ENCODE measurements at places on chromosomes 3 and 15. TPM values are rescaled to one million over a fixed set of nuclear protein-coding genes. Genes with fewer than 3 reads are reported as not detected.

DNA sequence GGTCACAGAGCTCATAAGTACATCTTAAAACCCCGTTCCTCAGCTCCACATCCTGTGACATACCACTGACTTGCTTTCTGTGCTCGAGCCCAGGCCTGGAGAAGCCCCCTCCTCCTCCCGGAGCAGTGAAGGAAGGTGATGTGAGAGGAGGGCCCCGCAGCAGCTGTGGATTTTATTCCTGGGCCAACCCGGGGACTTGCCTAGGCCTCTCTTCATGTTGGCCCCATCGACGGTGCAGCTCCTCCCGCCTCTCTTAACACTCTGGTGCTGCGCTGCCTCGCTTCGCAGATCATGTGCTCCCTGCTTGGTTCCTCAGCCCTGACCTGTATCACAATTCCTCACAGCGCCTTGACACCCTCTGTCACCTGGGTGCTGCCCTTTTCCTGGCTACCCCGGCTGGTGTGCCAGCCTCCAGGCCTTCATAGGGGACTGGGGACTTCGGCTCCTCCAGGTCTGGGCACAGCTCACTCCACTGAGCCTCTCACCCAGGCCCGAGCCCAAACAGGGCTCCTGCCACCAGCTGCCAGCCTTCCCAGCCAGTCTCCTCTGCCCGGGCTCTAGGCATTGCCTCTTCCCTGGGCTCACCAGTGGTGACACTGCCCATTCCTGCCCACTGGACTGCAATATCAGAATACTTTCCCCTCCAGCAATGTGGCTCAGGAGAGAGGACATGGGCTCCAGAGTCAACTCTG lies 21.5 kb downstream of the MAGEF1 start:
- no peak for DNase-seq
- no peak overlapping the region for H3K4me3 ChIP-seq
- peaks cover 40% of the 10 kb centered on the region for H3K27me3 ChIP-seq

DNA sequence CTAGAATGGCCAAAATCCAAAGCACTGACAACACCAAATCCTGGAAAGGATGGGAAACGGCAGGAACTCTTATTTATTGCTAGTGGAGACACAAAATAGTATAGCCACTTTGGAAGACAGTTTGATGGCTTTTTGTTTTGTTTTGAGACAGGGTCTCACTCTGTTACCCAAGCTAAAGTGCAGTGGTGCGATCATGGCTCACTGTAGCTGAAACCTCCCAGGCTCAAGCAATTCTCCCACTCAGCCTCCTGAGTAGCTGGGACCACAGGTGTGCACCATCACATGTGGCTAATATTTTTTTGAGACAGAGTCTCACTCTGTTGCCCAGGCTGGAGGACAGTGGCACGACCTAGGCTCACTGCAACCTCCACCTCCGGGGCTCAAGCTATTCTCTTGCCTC lies 27.3 kb upstream of the GPR160 start:
- no peaks in the 10 kb centered on the region for H3K36me3 ChIP-seq
- H3K27ac ChIP-seq, result no peak overlapping the region
- no peak overlapping the region for H3K4me3 ChIP-seq
- no peak for DNase-seq
- peaks cover 5% of the 10 kb centered on the region for H3K27me3 ChIP-seq

- no peaks in the 10 kb centered on the region for H3K36me3 ChIP-seq
- DNase-seq, result no peak
- H3K4me3 ChIP-seq, result no peak overlapping the region
These were observed 105.0 kb upstream of the P2RY1 start for GRCh38 chr3:152729906-152730305.

DNA sequence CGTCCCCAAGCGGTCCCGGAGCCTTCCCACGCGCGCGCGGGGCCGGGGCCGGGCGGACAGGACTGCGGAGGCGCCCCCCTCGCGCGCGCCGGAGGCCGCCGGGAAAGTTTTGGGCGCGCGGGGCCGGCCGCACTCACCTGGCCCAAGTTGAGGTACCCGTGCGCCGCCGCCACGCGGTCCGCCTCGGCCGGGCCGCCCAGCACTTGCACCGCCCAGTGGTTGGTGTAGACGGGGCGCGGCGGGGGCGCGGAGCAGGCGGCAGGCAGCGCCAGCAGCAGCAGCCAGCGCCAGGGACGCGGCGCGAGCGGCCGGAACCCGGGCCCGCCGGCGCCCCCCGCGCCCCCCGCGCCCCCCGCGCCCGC lies 289 bp downstream of the PCSK6 start:
- H3K4me1 ChIP-seq, result no peaks in the 10 kb centered on the region
- peaks cover 58% of the 10 kb centered on the region for H3K27me3 ChIP-seq
- H3K4me3 ChIP-seq, result no peak overlapping the region
- H3K36me3 ChIP-seq, result no peaks in the 10 kb centered on the region
- no peak overlapping the region for H3K27ac ChIP-seq
- DNase-seq, result no peak

Gene PHC3
- total RNA-seq, result 71.8 TPM

Gene TMEM202
- not detected for total RNA-seq

Gene LRRC2
- not detected for total RNA-seq

Gene GCSAM
- not detected for total RNA-seq
